ENCODE measurements at places on chromosomes 3 and 15.

DNA sequence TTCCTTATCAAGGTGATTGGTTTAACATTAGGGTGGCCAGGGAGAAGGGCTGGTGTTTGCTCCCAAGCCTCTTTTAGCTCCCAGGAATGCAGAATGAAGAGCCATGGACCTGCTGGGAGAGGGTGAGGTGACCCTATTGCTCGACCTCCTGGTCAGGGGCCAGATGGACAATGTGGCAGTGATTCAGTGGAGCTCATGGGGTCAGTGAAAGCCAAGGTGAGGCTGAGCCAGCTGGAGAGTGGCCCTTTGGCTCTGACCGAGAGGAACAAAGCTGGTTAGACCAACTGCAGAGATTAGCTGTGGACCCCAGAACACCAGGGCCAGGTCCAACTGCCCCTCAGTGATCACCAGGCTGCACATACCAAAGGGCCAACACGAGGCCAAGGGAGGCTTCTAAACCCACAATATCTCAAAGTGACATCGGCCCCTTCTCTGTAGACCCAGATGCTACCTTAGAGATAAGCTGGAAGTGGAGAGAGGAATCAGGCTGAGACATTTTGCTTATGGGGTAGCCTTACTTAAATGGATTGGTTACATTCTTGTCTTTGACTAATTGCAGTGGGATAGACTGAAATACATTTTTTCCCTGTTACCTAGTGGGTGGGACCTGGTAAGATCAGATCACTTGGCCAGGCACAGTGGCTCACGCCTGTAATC is 15.8 kb upstream of the BTBD1 start:
- no peak for DNase-seq

DNA sequence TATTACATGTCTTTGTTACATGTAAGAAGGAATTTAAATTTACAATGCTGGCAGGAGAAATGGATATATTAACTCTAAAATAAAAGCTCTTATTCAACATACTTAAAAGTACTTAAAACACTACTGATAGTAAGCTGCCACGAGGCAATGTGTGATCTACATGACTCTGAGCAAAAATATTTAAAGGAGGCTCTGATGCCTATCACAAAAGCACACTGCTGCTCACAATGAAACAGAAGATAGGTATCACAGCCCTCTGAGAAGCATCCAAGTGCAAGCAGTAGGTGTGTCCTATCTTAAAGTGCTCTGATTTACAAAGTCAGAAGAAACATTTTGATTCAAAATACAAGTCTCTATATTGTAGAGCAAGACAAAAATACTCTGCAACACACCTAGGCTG is 371.2 kb upstream of the WNT5A start:
- DNase-seq = no peak

GRCh38 chr3:155871746-155872158 is 1.3 kb downstream of the GMPS start:
- DNase-seq = no peak

DNA sequence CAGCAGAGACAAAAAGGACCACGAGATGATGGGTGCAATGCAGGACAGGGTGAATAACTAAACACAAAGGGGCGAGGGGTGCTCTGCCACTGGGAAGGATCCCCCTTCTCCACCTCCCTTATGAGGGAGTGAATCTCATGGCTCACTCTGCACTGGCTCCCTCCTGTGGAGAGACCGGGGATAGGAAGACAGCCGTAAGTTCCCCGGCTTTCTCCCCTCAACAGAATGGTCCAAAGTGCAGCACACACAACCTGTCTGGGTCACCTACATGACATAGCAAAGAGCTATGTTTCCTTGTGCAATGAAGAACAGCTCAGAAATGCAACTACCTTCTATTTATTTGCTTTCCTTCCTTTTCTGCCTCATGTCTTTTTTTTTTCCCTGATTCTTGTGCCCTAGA is 7.8 kb upstream of the ACSBG1 start:
- DNase-seq = no peak

GRCh38 chr15:23648920-23649515 is 1.4 kb upstream of the MAGEL2 start:
- no peak for DNase-seq

DNA sequence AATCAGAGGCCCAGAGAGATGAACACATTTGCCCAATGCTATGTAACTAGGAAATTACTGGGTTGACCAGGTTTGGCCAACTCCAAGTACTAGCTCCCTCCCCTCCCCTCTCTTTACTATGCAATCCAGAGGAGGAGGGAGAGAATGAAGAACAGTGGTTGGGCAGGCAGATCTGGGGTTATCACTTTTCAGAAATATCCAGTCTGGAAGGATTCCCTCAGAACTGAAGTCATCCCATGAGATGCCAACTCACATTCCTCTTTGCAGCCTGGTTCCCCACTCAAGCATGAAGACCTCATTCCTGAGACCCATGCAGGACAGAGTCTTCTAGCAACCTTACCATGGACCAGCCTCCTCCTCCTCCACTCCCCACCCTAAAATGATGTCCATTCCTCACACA is 201.1 kb downstream of the TLE3 start:
- DNase-seq = no peak

DNA sequence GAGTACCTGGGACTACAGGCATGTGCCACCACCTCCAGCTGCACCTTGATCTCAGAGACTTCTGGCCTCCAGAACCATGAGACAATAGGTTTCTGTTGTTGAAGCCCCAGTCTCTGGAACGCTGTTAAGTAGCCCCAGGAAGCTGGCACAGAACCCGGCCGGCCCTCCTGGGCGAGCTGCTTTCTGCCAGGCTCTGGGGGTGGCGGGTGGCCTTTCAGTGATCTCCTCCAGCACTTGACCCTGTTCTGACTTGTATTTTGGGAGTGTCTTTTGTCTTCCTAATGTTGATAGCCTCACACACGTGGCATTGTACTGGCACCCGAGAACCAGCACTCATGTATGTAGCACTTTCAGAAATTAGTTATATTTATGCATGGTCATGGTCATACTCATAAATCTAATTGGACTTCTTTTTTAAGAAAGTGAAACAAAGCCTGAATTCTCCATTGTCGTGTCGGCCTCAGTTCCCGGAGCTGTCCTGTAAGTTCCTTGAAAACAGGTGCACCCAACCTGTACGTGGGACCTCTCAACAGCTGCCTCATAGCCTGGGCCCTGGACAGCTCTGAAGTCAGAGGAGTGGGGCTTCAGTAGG is 74.0 kb downstream of the TFRC start:
- no peak for DNase-seq

DNA sequence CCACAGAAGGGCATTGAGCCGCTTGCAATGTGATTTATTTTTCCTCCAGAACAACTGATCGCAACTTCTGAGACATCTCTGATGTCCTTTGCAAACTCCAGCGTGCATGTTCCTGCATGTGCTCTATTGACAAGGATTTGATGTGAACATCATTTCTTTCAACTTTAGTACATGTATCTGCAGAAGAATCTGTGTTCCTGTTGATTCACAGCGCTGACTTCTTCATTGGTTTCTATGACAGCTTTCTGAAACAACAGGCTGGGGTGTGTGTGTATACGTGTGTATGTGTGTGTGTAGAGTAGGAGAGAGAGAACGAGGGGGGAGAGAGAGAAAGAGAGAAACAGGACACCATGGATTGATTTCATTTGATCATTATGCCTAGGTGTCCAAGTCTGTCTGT is 56.7 kb upstream of the CMTM8 start:
- DNase-seq = no peak

DNA sequence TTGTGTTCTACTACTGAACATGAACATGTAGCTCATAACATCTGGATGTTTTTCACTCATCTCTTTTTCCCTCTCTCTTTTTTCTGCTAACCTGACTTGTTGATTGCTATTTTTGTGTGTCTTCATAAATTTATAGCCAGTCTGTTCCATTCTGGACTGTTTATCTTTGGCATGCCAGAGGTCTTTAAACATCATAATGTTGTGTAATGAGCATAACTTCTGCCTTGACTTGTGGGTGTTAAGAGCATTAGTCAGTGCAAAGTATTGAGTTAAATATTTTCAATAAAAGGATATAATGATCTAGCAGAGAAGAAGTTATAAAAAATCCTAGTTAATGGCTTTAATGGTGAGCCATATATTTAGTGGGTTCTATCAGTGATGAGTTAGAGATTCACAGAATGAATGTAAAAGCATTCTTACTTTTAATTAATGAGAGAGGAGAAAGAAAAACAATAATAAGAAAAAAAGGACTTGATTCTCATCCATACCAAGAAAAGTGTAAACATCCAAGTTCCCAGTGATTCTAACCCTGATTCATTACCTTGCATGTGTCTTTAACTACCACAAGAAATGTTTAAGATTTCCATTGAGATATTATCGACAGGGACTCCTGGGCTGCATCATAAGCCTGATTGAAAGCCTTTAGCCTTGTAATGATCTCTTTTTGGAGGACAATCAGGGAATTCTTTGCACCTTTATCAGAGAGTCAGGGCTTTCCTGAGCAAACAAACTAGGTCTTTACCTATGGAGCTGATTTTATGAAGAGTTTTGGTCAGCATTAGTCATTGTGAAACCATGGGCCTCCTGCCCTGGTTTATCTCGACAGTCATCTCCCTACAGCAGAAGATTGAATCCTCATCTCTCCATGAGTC is 22.9 kb downstream of the MITF start:
- DNase-seq = peak; percentile 58

DNA sequence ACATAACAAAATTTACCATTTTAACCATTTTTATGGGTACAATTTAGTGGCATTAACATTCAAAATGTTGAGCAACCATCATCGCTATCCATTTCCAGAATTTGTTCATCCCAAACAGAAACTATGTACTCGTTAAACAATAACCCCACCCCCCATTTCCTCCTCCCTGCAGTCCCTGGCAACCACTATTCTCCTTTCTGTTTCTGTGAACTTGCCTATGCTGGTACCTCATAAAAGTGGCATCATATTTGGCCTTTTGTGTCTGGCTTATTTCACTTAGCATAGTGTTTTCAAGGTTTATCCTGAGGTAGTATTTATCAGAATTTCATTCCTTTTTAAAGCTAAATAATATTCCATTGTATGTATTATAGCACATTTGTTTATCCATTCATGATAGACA is 32.4 kb downstream of the C3orf80 start:
- no peak for DNase-seq

GRCh38 chr3:49333091-49333490 is 6.8 kb downstream of the USP4 start:
- no peak for DNase-seq

DNA sequence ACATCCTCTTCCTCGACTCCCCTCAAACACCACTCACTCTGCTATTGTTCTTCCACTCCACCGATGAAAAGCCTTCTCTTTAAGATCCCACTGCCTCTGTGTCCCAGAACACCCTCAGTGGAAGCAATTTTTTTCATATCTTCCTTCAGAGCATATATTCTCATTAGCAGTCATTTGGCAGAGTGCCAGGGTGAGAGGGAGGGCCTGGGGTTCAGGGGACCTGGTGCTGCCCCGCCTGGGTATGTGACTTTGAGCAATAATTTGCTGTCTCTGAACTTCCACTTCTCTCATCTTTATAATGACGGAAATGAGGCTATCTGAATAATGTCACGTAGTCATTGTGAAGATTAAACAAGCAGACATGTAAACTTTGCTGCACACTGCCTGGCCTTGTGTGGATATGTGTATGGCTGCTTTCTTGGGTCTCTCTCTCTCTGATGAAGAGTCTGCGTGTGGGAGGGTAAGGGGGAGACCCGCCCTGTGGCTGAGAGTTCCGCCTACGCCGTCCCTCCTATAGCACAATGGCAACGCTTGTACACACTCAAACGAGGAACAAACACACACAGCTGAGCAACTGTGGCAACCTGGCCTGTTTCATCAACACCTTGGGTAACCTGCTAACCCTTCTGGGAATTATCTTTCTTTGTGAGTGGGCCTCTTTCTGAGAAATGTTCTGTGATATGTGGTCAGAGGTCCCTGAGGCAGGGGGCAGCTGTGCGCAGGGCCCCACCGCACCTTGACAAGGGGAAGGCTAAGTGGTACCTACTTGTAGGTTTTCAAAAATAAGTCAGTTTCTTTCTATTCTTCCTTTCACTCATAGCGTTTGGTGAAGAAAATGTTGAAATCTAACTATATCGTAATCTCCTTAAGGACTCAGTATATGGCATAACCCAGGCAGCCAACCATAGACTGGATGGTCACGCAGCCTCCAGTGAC is 369.8 kb downstream of the SV2B start:
- DNase-seq = no peak

DNA sequence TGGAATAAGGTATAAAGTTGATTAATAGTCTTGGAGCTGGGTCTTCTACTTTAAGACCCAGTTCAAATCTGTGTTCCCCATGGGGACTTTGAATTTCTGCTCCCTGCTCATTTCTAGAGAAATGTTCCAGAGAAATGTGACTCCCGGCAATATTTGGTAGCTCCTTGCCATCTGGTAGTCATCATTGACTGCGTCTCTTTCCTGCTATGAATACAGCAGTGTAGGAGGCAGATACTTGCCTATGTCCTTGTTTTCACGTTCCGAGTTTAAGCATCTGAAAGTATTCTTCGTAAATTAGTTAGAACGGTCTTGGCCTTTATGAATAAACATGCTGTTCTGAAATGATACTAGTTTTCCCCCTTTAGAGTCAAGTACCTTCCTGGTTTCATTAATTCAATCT is 352.9 kb downstream of the PTPRG start:
- DNase-seq = no peak

DNA sequence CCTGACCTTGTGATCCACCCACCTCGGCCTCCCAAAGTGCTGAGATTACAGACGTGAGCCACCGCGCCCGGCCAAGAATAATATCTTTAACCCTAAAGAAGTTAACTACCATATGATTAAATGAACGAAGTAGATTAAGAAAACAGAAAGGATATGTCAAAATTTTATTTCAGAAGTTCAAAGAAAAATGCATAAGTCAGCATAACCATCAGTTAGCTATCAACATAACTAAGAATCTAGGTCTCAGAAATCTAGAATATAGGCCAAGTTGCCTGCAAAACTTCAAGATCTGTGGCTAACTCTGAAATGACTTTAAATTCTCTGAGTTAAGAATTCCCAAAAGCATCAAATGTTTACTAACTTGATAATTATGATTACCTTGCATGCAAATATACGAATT is 38.0 kb downstream of the INO80 start:
- DNase-seq = no peak

- DNase-seq = no peak
Observed at GRCh38 chr15:43523646-43524045, 6.2 kb downstream of the MAP1A start.

DNA sequence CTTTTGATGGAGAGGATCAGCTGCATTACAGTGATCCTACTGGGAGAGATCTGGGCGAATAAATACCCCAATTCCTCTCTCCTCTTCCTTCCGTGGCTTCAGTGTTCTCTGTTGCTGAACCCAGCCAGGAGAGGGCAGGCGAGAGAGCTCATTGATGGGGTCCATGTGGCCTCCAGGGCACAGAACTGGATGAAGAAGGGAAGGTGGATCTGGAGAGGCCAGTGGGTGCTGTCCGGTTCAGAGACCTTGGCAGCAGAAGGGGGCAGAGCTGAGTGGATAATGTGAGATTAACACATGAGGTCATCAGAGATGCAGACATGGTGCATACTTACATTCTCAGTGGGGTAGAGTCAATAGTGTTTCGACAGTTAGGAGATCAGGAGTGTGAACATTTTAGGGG is 193.6 kb downstream of the CLSTN2 start:
- peak; percentile 20 for DNase-seq

GRCh38 chr3:161050935-161051334 is 54.2 kb downstream of the B3GALNT1 start:
- no peak for DNase-seq

Data from brain microvascular endothelial cell (primary cell).